Stimulated activated CD4-positive, alpha-beta T cell treated with anti-CD3 and anti-CD28 coated beads, Interleukin-12 subunit alpha, Interleukin-12 subunit beta, amount 100 ng/mL, for 24 hours (primary cell): ENCODE measurements at places on chromosomes 12 and 14.

DNA sequence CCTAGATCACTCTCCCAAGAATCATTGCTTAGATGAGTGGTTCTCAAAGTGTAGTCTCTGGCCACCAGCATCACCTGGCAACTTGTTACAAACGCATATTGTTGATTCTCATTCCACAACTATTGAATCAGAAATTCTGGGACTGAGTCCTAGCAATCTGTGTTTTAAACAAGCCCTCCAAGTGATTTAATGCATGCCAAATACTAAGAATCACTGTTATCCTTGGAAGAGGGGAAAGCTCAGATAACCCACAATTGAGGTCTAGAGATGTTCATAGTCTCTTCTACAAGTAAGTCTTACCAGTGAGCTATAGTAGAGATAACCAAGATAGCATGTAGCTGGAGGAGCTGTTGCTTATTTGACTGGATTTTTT is 666.6 kb downstream of the DIO2 start:
- no peak for DNase-seq

DNA sequence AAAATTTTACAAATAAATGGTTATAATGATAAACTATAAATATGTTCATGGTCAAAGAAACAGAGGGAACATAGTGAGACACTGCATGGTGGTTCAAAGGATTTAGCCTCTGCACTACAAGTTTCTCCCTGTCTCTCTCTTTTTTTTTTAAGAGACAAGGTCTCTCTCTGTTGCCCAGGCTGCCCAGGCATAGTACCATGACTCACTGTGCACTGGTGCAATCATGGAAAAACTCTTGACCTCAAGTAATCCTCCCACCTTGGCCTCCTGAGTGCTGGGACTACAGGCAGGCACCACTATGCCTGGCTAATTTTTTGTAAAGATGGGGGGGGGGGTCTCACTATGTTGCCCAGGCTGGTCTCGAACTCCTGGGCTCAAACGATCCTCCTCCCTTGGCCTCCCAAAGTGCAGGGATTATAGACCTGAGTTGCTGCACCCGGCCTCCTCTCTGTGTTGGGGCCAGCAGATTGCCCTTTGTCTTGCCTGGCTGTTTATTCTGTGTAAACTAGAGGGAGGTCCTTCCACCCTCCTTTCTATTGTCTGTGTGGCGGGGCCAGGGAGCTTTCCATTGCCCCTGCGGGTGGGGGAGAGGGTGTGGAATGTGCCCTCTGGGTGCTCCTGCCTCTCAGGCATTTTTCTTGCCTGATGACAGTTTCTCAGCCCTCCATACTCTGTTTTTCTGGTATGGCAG is 22.1 kb downstream of the MTHFD1 start:
- DNase-seq, result no peak

GRCh38 chr14:54535646-54536045 is 25.9 kb downstream of the CGRRF1 start:
- DNase-seq, result no peak

GRCh38 chr12:67634303-67634761 is 14.2 kb upstream of the DYRK2 start:
- no peak for DNase-seq

DNA sequence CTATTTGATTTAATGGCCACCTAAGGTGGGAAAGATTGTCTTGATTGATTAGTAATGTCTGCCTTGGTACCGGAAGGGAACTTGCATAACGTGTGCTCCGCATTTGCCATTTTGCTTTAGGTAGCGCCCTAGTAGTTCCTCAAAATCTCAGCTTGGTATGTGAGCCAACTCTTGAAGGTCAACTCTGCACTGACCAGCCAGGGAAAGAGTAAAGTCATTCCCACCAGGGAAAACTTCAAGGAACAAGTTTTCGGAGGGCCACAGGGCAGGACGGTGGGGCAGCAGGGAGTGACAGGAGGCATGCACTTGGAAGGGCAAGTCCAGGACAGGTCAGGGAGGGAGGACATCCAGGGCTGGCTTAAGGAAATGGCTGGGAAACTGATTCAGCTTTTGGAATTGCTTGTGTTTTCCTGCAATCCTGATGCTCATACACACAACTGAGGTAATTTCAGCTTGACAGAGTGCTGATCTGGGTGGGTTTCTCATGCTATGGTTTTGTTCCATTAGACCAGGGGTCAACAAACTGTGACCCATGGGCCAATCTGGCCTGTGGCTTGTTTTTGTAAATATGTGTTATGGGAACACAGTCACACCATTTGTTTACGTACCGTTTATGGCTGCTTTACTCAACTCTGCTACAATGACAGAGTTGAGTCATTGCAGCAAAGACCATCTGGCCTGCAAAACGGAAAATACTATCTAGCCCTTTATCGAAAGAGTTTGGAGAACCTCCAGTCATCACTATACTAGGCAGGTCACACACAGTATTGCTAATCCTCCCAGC is 184.5 kb downstream of the RBM19 start:
- DNase-seq, result no peak

- no peak for DNase-seq
Measured at GRCh38 chr14:81818271-81818670, 284.6 kb upstream of the SEL1L start.

DNA sequence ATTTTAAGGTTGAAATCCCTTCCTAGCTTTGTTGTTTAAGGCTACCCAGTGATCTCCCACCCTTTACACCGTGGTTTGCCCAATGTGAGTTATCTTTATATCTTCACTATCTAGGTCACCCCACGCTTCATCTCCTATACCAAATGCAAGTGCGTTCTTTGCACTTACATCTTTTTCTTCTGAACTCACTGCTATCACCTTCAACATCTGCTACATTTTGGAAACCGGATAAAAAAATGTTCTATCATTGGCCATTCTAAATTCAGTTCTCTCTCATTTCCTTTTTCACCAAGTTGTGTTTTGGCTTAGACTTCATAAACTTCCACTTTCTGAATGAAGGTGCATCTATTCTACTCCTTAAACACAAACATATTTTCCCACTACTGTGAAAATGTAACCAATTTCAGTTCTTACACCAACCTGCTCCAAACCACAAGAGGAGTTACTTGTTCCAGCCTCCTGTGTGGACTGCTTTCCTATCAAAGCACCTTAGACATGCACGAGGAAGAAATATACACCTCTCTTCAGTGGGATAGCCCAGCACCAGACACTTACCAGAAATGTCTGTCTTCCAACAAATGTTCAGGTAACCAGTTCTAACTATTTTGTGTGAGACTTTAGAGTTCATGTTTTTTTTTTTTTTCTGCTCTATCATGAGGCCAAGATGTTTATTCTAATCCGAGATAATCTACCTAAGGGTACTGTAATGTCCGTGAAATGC is 21.9 kb downstream of the CLEC9A start:
- DNase-seq, result no peak
